Prostate gland (tissue), 2 donors: ENCODE measurements at places on chromosomes 1 and 21.

GRCh38 chr1:94614996-94615395 is 73.4 kb upstream of the F3 start:
- DNase-seq = no peak

DNA sequence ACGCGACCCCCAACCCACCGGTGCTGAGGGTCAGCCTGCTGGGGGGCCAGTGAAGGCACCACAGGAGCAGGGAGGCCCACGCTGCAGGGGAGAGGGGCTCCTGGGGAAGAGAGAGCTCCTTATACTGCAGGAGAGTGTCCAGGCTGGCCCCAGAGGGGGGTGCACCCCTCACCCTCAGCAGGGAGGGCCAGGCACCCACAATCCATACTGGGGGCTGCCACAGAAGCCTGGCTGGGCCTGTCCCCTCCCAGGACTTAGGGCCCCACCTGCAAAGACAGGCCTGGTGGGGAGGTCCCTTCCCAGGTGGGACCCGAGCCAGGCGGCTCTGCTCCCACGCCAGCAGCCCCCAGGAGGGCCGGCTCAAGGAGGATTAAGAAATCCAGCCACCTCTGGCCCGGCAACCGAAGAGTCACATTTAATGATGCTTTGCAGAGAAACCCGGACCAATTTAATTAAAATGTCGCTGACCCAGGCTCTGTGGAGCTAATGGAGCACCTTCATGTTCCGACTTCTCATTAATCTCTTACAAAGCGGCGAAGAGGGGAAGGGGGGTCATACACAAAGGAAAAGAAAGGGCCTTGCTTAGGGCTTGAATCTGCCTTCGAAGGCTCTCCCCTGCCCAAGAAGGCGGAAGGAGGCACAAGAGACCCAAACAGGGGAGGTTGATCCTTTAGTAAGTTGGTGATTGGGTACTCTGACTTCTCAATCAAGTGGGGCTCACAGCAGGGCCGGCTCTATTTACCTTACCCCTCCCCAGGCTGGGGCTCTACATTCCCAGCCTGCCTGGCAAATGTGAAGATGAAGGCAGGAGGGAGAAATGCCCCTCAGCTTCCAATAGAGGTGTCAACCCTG is 25.0 kb downstream of the WNT9A start:
- DNase-seq = no peak

DNA sequence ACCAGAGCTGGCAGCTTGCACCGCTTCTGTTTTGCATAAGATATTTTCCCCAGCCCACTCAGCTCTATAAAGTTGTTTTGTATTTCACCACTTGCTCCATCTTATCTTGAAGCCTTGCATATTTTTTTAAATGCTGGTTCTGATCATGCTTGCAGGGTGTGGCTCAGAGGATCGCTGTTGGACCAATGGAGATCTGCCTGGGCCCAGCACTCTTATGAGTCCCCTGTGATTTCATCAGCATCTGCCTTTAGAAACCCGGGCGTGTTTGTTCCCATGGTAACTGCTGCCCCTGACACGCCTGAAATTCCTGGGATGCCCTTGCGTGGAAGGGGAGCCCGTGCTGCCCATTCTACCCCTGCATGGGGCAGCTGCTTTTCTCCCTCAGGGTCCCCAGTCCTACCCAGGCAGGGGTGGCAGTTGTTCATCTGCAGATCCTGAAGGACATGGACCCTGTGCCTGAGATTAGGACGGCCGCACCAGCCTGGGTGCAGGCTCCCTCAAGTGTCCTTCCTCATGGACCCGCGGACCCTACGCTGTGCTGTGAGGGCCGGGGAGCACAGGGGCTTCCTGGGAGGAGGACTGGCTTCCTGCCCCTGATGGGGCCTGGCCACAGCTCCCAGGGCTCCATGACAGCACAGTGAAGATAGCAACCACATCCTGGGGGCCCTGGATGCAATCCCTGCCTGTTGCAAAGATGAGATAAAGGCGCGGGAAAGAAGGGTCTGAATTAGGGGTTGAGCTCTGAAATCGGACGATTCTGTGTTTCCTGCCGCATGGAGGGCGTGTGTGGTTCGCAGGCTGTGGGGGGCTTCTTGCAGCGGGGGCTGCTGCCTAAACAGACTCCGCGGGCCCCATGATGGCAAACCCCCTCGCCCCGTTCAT is 226.5 kb downstream of the SDCCAG8 start:
- no peak for DNase-seq

- no peak for DNase-seq
Measured at GRCh38 chr1:186864296-186864695, 35.5 kb downstream of the PLA2G4A start.

DNA sequence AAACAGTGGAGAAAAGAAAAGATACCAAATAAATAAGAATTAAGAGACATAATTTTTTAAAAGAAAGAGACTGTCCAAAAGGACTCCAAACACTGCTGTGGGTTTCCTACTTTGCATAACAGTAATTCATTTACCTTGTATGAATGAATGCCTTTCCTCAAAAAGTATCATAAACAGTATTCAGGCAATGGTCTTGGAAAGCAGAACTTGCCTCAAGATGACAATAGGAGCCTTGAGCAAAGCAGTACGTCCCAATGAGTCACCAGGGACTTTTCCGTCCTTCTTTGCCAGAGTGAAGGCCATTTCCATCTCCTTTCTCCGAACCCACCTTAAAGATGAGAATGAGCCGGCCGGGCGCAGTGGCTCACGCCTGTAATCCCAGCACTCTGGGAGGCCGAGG is 186.4 kb downstream of the ZBTB18 start:
- DNase-seq = no peak

DNA sequence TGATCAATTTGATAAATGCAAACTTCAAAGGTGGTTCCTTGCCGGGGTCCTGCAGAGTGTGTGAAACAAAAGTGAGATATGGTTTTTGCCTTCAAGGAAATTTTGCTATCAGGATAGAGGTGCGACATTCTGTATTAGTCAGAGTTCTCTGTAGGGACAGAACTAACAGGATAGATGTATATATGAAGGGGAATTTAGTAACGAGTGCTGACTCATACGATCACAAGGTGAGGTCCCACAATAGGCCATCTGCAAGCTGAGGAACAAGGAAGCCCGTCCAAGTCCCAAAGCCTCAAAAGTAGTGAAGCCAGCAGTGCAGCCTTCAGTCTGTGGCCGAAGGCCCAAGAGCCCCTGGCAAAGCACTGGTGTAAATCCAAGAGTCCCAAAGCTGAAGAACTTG is 157.0 kb downstream of the RYR2 start:
- no peak for DNase-seq

GRCh38 chr1:207798847-207799246 is 47.0 kb downstream of the CD46 start:
- no peak for DNase-seq
